ENCODE measurements at places on chromosomes 6 and 20. TPM values are rescaled to one million over a fixed set of nuclear protein-coding genes. Genes with fewer than 3 reads are reported as not detected.

Gene SRF
- 38.3 TPM for total RNA-seq

Gene TNFRSF21
- 43.4 TPM for total RNA-seq

Gene BPIFB4
- not detected for total RNA-seq

Gene TLDC2
- total RNA-seq: 1.1 TPM

Gene MUC21
- total RNA-seq: 945 TPM

- DNase-seq: no peak
Observed at GRCh38 chr6:52535711-52536423, 41.0 kb downstream of the TRAM2 start.

DNA sequence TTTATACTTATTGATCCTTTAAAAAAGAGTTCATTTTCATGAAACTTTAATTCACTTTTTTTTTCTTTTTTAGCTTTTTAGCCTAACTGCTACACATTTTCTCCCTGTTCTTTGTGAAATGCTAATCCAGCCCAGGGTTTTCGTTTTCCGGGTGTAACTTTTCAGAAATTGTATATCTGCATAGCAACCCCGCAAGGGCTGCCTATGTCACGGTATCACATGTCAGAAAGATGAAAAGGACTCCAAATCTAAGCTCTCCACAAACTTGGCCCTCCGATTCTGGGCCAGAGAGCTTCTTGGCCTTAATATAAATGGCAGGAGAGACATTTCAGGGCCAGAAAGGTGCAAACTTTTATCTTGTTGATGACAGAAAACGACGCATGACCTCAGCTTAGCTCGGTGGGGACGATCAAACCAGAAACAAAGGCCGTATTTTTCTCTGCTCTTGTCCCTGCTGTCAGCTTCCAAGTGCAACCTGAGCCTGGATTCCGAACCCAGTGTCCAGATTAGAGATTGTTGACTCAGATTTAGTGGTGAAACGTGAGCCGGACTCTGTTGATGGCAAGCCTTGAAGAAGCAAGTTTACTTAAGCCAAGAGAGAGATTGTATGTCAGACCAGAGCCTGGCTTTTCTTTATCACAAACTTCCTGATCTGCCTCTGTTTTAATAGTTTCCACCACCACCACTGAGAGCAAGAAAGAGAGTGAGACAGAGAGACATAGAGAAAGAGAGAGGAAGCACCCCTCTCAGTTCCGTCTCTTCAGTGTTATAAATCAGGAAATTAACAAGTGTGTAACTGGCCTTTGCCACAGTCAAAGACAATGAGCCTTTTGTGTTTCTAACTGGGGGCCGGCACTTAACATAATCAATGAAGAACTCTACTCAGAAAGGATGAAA, 157.8 kb downstream of the SCML4 start:
- no peak for DNase-seq

DNA sequence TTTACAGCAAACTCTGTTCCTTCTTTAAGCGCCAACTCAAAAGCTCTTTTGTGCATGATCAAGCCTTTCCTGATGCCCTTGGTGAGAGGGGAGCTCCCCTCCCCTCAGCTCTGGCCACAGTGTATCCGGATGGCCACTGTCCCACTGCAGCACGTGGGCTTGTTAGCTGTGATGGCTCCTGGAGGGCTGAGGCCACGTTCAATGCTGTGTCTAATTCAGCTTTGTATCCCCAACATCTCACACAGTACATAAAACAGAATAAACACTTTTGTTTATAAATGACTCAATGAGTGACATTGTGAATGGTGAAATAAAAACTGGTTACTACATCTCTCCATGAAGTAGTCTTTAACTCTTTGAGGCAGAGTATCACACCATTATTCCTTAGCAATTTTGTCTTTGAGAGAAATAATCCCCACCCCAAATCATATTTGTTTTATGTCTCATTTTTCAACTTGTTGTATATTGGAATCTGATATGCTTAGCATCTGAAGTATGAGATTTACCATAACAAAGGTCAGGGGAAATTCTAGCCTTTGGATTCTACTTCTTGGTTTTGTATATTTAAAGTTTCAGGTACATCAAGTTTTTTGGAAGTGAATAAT, 44.5 kb downstream of the EDN1 start:
- no peak for DNase-seq

DNA sequence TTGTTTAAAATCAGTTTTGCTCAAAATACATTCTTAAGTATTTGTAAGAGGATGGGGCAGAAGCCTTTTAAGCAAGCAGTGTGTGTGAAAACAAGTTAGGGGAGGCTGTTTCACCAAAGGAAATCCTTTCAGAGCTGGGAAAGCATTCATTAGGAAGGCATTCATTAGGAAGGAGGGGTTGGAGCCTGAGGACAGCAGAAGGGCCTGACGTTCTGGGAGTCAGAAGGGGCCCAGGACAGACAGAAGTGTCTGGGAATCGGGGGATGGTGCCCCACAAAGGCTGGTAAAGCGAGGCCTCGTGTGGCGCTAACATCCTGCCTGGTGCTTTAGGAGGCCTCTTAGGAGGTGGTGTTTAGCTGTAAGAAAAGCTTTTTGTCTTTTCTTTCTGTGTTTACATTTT, 80.6 kb upstream of the NXT1 start:
- no peak for DNase-seq

DNA sequence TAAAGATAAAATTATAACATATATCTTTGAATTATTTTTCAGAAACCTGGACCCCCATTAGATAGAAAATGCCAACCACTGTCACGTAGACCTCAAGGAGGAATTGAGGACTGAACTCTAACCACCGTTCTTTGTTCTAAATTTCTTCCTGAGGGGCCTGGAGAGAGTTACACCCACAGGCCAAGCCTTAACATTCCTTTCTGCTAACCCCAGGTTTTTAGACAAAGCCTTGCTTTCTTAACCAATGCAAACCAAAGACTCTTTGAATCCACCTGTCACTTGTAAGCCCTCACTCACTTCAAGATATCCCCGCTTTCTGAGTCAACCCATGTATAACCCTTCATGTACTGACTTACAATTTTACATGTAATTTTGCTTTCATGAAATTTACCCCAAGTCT, 41.0 kb downstream of the SNX14 start:
- no peak for DNase-seq

- DNase-seq: no peak
Observed at GRCh38 chr6:21596145-21596948, 2.8 kb downstream of the SOX4 start.

- no peak for DNase-seq
Observed at GRCh38 chr20:20454850-20455627, 87.1 kb downstream of the INSM1 start.

GRCh38 chr20:61057443-61058121, 194.5 kb upstream of the CDH4 start:
- DNase-seq: no peak

DNA sequence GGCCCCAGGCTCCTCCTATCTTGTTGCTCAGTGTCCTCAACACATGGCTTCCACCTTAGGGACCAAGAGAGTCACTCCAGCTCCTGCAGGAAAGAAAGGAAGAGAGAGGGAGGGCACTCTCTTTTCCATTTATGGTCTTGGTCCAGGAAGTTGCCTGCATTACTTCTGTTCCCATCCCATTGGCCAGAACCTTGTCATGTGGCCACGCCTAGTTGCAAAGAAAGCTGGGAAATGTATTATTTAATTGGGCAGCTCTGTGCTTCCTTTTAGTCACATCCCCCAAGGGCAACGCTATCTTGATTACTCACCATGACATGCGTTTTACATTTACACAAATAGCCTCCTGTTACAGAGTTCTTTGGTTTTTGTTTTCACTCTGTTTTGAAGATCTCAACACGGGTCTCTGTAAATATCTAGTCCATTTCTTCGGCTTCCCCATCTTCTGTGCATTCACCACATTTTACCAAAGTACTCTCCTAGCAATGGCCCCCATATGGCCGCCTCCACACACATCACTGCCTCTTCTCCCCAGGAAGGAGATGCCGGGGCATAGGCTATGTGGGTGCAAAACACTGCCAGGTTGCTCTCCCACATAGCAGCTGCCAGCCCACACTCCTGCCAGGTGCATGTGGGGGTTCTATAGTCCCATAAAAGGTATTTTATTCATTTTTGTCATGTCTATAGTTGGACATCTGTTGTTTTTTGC, 35.7 kb upstream of the ZMYND8 start:
- no peak for DNase-seq

GRCh38 chr6:160161647-160161986, 40.0 kb downstream of the SLC22A1 start:
- DNase-seq: no peak

DNA sequence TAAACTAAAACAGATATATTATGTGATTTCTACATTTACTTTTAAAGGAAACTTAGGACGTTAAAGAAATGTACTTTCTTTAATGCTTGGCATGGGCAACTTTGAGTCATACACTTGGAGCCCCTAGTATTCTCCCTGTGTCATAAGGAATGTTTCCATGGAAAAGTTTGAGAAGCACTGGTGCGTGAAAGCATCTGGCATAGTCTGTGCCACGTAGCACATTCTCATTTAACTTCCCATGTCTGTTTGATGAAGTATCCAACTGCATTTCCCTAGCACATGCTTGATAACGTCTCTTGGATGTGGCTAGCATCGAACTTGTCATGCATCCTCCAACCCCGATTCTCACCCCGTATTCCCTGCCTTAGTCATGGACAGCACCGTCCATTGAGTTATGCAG, 172.0 kb downstream of the TBC1D7 start:
- no peak for DNase-seq

DNA sequence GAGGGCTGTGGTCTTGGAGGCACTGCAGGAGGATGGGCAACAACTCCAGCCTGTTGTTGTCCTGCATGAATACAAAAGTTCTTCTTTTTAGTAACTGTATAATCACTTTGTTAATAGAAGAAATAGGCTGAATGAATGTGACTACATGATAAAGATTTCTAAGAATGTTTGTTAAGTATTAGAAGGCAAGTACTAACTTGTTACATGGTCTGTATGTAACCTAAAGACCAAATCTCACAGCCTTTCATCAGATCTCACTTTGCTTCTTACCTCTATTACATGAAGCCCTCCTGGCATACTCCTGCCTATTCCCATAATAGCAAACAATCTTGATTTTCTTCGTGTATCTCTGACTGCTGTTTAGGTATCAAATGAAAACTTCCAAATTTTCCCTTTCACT, 73.4 kb downstream of the REPS1 start:
- DNase-seq: no peak

GRCh38 chr6:167079853-167080297, 43.0 kb upstream of the CCR6 start:
- no peak for DNase-seq
